ENCODE measurements at places on chromosomes 4 and X.

GRCh38 chr4:170884969-170885570 lies 795.3 kb upstream of the AADAT start:
- no peak for DNase-seq

DNA sequence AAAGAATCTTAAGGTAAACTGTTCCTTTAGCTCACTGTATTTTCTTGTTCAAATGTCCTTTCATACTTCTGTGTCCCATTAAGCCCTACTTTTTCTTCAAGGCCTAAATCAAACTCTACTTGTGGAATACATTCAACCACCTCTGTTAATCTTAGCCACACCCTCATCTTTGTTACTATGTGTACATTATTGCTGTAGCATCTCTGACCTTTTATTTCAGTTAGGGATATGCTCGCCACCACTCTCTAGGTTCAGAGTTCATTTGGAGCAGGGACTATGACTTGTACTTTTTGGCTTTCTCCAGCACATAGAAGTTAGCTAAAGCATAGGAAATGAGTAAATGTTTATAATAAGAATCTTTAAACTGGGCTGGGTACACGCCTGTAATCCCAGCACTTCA lies 6.8 kb upstream of the PNPLA4 start:
- no peak for DNase-seq

DNA sequence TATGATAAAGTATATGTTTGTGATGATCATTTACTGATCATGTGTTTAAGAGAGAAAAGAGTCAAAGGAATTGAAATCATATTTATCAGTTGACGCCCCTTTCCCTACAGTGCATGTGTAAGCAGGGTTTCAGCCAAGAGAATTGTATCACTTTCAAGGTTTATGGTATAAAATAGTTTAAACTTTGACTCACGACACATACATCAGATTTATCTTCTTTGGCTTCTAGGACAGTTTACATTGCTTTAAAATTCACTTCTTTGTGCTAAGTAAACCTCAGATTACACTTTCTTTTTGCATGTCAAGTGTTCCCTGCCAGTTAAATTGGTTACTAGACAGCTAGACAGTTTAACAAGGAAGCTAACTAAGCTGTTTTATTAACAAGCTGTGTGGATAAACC lies 86.3 kb upstream of the MYOZ2 start:
- DNase-seq: no peak

DNA sequence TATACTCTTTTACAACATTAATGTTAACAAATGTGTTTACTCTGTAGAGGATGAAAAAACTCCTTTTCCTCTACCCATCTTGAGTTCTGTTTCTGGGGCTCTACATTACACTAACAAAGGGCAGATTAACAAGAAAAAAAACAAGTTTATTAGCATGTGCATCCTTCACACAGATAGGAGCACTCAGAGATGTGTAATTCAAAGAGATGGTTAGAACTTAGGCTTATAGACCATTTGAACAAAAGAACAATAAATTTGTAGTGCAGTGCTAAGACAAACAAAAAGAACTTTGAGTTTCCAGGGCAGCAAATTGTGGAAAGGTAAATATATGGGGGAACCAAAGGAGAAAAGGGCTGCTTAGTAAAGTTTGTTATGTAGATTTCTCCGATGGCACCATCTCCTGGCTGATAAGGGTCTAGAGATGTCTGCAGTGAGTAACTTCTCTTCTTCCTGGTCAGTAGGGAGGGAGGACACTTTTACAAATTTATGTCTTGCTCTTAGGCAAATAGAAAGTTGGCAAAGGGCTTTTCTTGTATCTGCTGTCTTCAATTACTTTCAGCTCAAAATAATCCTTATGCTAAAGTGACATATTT lies 1249.9 kb upstream of the TENM3 start:
- DNase-seq: no peak

GRCh38 chrX:69158166-69158980 lies 6.9 kb downstream of the PJA1 start:
- DNase-seq: peak; percentile 38

- DNase-seq: no peak
Measured at GRCh38 chr4:36439556-36439955, 158.1 kb downstream of the DTHD1 start.

DNA sequence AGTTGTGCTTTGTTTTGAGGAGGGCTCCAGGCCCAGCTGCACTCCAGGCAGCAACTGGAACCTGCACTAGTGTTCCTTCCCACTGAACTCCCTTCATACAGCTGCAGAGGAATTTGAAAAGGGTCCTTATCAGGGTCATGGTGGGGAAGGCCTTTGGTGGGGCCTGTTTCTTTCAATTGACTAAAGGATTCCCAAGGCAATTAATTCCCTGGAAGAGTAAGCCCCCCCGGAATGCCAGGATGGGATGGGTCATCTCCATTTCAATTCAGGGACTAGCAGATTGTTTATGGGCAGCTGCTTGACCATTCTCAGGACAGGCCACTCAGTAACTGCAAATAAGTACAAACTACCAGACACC lies 45.3 kb downstream of the TSC22D3 start:
- DNase-seq: no peak

DNA sequence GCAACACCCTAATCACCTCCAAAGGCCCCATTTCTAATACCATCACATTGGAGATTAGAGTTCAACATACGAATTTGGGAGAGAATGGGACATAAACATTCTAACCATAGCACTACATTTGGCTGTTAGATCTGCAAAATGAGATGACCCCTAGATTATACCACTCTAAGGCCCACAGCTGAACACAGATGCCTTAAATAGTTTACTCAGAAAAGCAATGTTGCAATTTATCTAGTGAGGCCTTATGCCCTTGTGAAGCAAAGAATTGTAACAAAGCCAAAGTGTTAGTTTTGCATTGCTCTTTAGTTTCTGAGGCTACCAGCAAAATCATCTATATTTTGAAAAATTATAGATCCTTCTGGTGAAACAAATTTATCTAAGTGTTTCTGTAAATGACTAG lies 31.6 kb upstream of the ARHGEF6 start:
- DNase-seq: no peak

- DNase-seq: no peak
Measured at GRCh38 chr4:80305466-80305865, 30.1 kb upstream of the CFAP299 start.

GRCh38 chrX:116961872-116962582 lies 499.3 kb upstream of the CT83 start:
- no peak for DNase-seq

DNA sequence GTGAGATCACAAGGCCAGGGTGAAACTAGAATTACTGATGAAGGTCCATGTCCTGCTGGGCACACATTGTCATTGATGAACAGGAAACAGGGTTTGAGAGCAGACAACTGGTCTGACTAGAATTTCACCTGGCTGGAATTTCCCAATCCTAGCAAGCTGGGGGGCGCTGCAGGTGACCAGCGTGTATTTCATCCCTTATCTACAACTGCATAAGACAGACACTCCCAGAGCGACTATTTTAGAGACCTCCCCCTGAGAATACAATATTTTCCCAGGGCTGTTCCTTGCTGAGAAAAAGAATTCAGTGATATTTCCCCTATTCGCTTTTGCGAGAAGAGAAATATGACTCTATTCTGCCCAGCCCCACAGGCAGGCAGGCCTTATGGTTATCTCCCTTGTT lies 432.6 kb upstream of the GALNT7 start:
- DNase-seq: no peak

- DNase-seq: no peak
Measured at GRCh38 chr4:138259271-138259670, 17.1 kb upstream of the SLC7A11 start.

- no peak for DNase-seq
Measured at GRCh38 chr4:182022909-182023308, 220.3 kb upstream of the TENM3 start.

GRCh38 chr4:13112030-13112429 lies 372.1 kb downstream of the RAB28 start:
- no peak for DNase-seq

DNA sequence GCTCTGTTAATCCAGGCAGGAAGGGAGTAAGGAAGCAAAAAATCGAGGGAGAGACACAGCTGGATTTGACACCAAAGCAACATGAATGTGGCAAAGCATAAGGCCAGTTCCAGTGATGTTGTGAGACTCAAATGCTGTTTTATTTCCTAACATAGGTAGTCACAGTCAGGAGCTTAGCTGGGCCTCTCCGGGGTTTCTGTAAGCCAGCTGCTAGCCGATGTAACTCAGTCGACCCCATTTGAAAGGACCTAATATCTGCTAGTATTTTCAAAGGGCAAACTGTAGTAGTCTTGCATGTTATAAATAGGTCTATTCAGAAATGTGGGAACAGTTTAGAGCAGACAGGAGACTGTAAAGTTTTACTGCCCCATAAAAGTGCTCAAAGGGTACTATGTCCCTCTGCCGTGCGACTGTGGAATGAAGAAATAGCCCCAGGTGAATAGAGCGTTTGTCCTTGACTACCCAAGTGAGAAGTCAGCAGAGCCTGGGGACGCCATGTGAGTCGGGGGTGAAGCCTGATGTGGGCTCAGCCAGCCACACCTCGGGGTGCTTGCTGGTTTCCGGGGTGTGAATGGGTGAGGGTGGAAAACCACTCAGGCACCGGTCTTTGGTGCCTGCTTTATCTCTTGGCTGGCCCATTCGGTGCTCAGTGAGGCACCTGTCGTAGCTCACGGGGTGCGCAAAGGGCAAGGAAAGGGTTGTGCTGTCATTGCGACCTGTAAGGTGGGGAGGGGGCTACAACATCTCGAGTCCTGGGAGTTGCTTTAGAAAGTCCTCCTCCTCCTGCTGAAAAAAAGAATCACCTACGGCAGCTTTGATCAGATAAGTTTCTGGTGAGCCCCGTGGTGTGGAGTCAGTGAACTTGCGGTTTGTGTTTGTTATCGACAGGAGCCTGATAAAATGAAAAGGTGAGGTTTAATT lies 745 bp downstream of the TRIM2 start:
- DNase-seq: peak; percentile 47

- DNase-seq: no peak
Measured at GRCh38 chrX:39808471-39808917, 289.3 kb downstream of the BCOR start.

- DNase-seq: peak; percentile 32
Measured at GRCh38 chr4:48483777-48484493, 792 bp downstream of the SLC10A4 start.

GRCh38 chr4:187312299-187312698 lies 588.6 kb upstream of the FAT1 start:
- DNase-seq: no peak

DNA sequence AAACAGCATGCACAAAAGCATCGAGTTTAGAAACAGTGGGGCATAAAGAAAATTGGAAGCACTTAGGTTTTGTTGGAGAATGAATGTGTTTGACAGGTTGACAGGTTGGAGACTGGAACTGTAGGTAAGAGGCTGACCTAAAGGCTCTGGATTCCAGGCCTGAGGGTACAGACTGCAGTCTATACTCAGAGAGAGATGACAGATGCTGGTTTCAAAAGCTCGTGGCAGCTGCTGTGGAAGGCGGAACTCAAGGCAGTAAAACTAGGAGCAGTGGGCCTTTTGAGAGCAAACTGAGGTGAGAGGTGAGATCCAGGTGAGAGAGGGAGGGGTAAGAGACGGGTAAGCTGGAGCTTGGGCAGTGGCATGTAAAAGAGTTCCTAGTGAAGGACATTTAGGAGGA lies 415.2 kb downstream of the TRIML1 start:
- no peak for DNase-seq

DNA sequence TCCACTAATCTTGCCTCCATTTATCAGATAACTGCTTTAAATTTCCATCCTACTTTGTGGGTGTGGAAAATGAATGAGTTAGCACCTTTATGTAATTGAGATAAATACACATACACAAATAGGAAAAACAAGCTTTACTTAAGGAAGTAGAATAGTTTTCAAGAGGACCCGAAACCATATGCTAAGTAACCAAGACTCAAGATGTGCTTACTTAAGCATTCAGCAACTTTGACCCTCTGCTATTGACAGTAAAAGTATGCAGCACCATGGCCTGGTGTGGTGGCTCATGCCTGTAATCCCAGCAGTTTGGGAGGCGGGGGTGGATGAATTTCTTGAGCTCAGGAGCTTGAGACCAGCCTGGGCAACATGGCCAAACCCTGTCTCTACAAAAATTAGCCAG lies 29.9 kb downstream of the RNF175 start:
- DNase-seq: no peak

DNA sequence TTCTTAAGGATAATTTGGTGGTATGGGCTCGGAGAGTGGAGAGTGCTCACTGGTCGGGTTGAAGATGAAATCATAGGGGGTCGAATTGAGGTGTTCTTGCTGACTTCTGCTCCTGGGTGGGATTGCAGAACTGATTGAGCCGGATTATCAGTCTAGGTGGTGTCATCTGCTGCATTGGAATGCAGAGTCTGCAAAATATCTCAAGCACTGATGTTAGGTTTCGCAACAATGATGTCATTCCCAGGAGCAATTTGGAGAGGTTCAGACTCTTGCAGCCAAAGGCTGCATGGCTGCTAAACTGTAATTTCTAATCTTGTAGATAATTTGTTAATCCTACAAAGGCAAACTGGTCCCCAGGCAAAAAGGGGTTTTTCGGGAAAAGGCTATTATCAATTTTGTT lies 67.7 kb downstream of the RHOH start:
- no peak for DNase-seq

DNA sequence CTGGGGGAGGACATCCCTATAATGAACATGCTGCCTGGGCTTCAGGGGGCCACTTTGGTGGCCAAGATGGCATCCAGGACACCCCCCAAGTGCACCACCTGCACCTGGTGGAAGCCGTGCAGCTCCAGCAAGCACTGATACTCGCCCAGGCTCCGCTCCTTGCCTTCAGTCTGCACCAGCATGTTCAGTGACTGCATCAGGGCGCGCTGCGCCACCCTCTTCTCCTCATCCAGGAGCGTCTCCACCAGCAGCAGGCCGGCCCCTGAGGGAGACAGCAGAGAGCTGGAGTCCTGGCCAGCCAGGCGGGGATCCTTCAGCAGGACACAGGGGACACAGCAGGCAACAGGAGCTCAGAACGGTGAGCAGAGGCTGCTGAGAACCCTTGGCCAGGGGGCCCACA lies 11.3 kb upstream of the SLC25A6 start:
- DNase-seq: no peak

DNA sequence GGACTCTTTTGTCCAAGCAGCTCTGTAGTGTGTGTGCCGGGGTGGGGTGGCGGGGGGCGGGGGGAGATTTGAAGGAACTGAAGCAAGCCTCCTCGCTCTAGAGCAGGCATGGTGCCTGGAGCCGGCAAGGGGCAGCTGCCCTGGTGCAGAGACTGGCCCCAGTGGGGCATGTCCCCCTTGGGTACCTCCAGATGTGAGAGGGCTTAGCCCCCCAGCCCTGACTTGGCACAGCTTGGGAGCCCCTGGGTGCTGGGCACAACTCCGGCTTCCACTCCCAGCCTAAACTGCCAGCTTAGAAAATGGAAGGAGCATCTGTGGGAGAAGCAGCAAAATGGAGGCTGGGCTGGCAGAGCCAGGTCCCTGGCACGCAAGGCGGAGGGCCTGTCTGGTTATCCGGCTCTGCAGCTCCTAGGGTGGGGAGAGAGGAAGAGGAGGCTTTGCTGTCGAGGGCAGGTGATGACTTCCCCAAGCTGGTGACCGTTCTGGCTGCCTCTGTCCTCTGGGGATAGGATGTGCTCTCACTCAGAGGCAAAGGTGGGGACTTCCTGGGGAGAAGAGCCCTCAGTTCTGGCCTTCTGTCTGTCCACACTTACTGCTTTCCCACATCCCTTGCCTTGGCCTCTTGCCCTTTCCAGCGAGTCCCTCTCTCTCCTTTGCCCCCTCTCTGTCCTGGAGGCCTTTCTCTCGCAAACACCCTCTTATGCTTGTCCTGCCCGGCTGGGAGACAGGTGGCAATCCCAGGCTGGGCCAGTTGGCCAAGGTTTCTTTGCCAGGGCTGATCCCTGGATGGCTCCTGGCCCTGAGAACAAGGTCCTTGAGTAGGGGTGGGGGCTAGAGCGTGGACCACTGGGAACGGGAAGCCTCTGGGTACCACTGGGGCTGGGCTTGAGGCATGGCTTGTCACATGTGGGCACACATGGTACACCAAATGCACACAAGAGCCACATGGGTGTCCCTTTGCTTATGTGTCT lies 2.0 kb downstream of the DLG3 start:
- no peak for DNase-seq

All from activated T-cell treated with anti-CD3 and anti-CD28 coated beads, Interleukin-2, amount 50 U/mL, for 48 hours (primary cell).